ENCODE measurements at places on chromosomes 13 and 19.

- DNase-seq: peak; percentile 95
These were observed 7.7 kb upstream of the TMEM161A start for GRCh38 chr19:19145684-19146608.

- DNase-seq: no peak
These were observed 13.3 kb upstream of the ZNF57 start for GRCh38 chr19:2887391-2887914.

DNA sequence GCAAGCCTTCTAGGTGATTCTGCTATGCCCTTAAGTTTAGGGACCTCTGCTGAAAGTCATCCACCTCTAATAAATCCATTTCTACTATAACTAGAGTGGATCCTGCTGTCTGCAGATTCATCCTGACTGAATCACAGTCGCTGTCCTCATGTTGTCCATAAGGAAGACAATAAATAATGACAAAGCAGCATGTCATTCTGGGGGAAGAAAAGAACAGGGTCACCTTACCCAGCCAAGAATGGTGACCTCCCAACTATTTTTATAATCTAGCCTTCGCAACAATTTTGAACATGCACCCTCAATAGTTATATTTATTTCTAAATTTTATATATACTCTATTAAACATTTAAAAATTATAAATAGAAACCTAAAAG is 45.0 kb upstream of the UBE2L5 start:
- no peak for DNase-seq

- DNase-seq: no peak
These were observed 4.8 kb upstream of the DPRX start for GRCh38 chr19:53626976-53627375.

DNA sequence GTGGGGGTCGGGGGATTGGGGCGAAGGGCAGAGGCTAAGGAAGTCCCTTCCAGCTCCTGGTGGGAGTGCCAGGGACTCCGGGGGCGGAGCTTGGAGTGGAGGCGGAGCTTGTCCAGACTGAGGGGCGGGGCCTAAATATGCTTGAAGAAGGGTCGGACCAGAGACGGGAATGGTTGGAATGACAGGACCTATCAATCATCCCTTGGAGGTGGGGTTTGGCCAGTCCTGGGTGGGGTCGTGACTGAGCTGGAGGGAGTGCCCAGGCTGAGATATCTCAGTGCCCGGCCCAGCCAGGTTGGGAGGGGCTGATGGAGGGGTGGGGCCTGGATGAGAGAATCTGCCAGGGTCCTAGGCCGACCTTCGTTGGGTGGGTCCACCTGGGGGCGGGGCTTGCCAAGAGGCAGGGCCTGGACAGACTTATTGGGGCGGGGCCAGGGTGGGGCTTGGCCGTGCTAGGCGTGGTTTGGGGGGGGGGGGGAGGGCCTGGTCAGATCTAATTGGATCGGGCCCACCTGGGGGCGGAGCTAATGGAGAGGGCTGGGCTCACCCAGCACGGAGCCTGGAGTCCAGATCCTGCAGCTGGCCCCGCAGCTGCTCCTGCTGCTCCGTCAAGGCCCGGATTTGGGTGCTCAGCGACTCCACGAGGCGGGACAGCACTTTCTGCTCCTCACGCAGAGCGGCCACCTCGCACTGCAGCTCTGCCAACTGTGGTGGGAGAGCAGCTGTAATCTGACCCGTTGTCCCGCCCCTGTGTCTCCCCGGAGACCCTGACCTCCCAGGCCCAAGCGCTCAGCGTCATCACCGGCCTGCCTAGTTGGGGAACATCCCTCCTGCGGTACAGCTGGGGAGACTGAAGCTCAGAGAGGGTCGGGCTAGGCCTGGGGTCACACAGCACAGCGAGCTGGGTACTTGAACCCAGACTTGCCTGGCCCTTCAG is 2.6 kb upstream of the WIZ start:
- DNase-seq: peak; percentile 94

GRCh38 chr19:40783711-40784110 is 5.7 kb downstream of the RAB4B start:
- DNase-seq: no peak

GRCh38 chr19:8655340-8655709 is 24.9 kb downstream of the NFILZ start:
- DNase-seq: no peak

DNA sequence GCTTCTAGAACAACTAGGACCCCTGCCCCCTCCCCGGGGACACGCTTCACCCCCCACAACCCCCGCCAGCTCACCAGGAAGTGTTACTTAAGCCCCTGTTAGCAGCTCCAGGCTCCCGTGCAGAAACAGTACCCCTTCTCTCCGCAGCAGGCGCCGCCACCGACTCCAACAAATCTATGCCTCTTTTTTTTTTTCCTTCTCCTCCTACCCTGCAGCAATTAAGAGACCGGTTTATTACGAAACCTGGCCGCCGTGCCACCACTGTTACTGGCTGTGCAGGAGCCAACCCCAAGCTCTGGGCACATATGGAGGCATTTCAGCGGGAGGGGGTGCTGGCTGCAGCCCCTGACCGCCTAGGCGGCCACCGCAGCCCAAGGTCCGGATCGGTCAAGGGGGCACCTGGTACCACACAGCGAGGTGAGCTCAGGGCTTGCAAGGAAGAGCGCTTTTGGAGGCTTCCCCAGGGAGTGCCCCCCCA is 2.4 kb downstream of the GADD45B start:
- DNase-seq: peak; percentile 83

DNA sequence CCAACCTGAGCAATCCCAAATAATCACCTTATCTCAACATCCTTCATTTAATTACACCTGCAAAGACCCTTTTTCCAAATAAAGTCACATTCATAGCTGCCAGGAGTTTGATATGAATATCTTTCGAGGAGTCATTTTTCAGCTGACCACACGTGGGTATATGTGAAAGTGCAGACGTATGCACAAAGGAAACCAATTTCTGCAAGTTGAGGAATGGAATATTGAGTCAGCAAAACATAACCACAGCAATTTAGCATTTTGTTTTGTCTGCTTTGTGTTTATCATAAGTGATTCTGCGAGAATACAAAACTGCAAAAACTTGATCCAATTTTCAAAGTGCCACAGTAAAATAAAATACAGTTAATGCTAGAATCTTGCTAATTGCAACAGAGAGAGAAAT is 295.9 kb downstream of the SUCLA2 start:
- DNase-seq: no peak

GRCh38 chr19:850221-850978 is 1.7 kb upstream of the ELANE start:
- DNase-seq: peak; percentile 96

- DNase-seq: no peak
These were observed 376.4 kb downstream of the FGF9 start for GRCh38 chr13:22047082-22047784.

DNA sequence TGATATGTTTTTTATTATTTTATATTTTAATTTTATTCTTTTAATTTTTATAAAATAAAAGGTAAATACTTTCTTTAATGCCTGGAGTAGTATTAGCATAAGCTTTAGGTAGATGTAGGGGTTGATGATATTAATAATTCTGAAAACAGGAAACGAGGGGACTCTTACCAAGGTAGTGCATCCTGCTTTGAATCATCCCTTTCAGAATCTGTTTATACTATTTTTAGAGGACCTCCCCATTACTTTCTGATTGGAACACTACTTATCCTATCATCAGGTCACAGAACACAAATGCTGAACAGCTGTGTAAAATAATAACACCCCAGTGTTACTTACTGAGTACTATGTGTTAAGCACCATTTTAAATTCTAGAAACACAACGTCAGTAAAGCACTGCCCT is 27.3 kb downstream of the COG6 start:
- DNase-seq: no peak

- peak; percentile 18 for DNase-seq
These were observed 130.0 kb downstream of the ATP11A start for GRCh38 chr13:112819816-112820215.

GRCh38 chr13:48816700-48817099 is 159.0 kb upstream of the FNDC3A start:
- DNase-seq: no peak

- no peak for DNase-seq
These were observed 174.1 kb downstream of the FGF14 start for GRCh38 chr13:102227741-102228140.

DNA sequence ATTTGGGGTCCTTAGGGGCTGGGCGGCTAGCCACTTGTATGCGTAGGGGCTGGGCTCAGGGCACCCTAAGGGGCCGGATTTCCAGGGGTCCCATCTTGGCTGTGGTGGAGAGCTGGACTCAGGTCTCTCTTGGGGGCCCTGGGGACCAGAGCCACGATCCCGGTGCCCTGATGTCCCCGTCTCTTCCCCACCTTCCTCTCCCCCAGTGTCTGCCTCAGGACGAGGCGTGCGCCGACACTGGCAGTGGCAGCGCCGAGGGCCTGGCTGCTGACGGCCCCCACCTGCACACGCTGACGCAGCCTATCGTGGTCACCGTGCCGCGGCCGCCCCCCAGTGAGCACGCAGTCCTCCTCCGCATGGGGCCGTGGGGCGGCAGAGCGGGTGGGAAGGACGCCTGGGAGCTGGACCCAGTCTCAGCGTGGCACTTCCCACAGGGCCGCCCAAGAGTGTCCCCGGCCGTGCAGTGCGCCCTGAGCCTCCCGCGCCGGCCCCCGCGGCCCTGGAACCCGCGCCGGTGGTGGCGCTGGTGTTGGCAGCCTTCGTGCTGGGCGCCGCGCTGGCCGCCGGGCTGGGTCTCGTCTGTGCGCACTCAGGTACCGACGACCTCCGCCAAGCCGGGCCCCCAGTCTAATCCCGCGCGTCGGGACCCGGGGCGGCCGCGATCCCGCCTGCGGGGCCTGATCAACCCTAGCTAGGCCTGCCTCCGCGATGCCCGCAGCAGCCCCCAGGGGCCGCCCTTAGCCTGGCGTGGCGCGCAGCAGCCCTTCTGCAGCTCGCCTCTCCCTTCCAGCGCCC is 2.7 kb upstream of the SNAPC2 start:
- DNase-seq: peak; percentile 85

DNA sequence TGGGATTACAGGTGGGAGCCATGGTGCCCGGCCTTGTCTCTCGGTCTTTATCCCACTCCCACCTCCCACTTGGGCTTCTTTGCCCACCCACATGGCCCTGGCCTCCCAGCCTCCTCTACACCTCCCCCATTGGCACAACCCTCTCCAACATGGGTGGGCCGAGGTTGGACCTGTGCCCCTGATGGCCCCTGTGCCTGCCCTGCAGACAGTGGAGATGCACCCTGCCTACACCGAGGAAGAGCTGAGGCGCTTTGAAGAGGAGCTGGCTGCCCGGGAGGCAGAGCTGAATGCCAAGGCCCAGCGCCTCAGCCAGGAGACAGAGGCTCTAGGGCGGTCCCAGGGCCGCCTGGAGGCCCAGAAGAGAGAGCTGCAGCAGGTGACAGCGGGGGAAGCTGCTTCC is 12.6 kb upstream of the DHDH start:
- no peak for DNase-seq

DNA sequence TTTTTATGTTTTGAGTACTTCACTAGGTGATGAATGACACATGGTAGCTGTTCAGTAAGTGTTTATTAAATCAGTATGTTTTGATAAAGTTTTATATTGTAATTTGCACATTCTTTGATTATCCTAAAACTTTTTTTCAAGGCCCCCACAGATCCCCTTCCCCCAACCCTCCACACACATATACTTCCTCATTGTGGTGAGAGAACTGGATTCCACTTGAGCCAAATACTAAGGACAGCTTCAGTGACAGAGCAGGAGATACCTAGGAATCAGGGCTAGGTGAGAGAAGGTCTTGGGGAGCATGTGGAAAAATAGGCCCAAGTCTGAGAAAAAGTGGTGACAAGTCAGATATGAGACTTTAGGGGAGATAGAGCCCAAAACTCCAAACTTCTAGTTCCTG is 174.6 kb downstream of the TDRD3 start:
- no peak for DNase-seq

DNA sequence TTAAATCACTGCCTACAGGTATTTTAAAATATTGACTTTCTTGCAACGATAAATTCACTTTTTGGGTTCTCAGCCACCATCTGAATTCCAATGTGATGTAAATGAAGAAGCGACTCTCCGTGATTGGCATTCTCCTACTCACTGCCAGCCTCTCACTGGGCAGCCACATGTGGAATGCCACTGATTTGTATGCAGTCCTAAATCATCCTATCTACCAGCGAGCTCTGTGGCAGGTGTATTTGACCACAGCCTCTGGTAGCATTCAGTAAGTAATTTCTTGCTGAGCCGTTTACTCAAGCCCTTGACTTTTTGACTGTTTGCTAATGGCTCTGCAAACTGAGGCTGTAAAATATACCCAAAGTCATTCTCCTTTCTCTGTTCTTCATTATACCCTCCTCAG is 559.0 kb upstream of the SLC10A2 start:
- DNase-seq: no peak

DNA sequence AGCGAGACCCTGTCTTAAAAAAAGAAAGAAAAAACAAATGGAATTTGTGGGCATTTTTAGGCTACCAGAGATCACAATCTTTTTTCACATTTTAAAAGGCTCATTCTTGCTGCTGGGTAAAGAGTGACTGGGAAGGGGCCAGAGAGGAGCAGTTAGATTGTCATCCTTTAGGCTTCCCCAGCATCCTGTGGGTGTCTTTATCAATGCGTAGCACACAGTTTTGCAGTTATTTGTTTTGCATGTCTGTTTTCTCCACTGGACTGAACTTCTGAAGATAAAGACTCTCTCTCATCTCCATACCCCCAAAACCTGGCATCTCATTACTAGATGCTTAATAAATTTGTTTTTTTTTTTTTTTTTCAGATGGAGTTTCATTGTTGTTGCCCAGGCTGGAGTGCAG is 2.1 kb upstream of the UTP14C start:
- no peak for DNase-seq

DNA sequence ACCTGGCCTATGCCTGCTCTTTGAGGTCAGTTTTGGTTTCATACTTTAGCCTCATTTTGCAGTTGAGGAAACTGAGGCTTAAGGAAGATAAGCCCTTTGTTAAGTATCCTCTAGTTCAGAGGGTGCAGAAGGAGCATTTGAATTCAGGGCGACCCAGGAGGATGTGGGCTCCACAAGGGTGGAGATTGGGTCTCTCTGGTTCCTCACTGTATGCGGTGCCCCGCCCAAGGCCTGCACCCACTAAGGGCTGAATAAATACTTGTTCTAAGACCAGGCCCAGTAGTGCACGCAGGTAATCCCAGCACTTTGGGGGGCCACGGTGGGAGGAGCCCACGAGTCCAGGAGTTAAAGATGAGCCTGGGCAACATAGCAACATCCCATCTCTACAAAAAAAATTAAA is 768 bp upstream of the SLC44A2 start:
- no peak for DNase-seq

GRCh38 chr19:36750066-36750691 is 22.4 kb downstream of the ZNF850 start:
- no peak for DNase-seq

- no peak for DNase-seq
These were observed 352.7 kb upstream of the SGCG start for GRCh38 chr13:22828081-22828480.

DNA sequence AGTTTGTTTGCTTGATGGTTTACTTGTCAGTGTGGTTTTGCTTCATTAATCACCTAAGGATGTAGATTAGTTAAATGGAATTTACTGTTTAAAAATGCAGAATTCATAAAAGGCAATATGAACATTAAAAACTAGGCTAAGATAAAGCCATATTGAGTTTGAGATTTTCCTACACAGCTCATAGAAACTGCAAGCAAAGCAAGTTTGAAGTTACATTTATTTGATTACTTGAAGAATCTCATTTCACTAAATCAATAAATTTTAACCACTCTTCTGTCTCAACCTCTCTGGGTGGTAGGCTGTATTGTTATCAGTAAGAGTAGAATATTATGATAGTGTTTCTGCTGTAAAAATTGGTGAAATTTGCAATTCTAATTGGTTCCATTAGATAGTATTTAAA is 1180.7 kb upstream of the SLC10A2 start:
- no peak for DNase-seq
